ENCODE measurements at places on chromosomes 6 and 20.

DNA sequence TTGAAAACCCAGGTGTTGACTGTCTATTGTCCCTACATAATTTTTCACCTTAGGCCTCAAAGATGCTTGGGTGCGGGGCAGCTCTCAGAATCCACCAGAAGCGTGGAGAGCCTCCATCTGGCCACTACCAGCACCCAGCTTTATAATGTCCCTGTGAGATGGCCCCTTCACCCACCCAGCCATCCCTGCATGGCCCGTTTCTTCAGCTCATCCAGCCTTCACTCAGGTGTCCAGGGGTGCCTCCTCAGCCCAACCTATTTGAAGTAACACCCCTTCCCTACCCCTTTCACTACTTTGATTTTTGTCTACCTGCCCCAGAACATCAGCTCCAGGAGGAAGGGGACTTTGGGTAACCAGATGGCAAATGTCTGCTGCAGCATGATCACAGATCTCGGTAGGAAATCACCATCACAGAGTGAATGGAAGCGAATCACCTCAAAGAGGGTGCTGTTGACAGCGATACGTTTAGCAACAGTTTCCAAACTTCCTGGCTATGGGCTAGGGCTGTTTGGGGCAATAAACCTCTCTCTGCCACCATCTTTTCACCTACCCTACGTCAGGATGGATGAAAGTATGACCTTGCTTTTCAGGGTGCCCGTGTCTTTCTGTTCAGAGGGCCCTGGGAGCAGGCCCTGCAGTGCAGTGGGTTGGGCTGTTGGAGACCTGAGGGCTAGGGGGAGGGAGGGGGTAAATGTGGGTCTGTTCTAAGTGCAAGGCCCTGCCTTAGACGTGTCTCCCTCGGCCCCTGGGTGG lies 1.2 kb upstream of the SLC17A9 start:
- no peak for DNase-seq

DNA sequence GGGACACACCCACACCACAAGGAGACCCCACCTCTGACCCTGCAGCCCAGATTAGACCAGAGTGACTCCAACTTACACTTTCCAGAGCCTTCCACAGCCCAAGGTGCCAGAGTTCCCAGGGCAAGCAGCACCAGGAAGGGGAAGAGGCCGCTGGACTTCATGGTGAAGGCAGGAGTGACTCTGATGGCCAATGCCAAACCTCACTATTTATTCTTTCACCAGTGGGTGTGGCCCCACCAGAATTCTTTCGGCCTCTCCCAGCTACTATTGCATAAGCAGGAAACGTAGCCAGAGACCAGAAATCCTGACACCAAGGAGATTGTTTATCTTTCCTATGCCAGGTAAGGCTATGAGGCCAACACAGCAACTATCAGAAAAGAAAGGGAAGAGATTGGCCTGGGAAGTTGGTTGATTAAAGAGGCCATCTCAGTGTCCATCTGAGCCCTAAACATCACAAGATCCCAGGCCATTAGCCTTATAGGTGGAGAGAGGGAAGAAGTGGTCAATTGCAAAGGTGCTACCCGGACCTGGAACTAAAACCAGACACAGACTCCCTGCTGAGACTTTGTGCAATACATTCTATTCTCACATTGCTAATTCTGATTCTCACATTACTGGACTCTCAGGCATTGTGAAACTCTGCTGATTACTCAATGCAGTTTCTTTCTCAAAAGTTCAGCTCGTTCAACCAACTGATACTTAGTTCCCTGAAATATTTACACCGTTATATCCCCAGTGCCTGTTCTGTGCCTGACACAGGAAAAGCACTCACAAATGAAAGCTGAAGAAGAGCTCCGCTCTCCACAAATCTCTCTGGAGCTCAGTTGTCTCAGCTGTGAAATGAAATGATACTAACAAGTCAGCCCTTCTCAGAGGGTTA lies at the start of gene SLPI:
Gene SLPI, minus strand, starts transcription at position 182 of the 880 bp plus-strand sequence. Its CDS starts 21 bp downstream, at position 161.
- DNase-seq, result no peak

GRCh38 chr20:49381558-49382493 lies 100.6 kb downstream of the KCNB1 start:
- DNase-seq, result no peak

- no peak for DNase-seq
Observed at GRCh38 chr20:6008254-6008653, 45.6 kb downstream of the LRRN4 start.

DNA sequence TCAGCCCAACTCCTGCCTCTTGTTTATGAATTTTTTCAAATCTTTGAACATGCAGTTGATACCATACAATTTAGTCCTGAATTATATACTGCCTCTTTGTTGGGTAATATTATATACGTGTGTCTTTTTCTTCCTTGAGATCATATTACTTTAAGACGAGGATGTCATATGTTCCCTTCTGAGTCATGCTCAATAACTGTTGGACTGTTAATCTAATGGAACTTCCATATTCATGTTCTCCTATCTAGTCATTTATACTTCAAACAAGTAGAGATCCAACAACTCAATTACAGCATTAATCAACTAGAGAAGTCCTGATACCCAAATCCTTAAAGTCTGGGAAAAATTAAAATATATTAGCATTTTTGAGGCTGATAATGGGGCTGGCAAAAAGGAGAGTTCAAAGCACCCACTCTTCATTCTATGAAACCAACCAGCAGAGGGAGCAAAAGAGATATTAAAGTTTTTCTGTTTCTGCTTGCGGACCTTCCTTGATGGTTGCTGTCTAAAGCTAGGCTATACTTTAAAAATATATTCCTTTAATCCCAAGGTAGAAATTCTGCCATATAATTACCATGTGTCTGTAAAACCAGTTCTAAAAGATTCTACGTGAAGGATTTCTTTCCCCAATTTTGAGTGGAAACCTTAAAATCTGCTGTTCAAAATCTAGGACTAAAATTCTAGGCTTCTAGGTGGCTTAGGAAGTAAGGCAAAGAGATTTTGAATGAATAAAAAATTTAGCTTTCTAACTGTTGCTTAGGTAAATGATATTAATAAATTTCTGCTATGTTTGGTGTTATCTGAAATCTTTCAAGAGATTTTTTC lies 498.9 kb downstream of the BCKDHB start:
- no peak for DNase-seq

- no peak for DNase-seq
Observed at GRCh38 chr6:80939898-80940297, 812.6 kb downstream of the TENT5A start.

All from T-helper 22 cell (primary cell).